ENCODE measurements at places on chromosomes 1 and 21.

GRCh38 chr21:41837756-41838297 is 41.3 kb downstream of the PRDM15 start:
- DNase-seq, result no peak

DNA sequence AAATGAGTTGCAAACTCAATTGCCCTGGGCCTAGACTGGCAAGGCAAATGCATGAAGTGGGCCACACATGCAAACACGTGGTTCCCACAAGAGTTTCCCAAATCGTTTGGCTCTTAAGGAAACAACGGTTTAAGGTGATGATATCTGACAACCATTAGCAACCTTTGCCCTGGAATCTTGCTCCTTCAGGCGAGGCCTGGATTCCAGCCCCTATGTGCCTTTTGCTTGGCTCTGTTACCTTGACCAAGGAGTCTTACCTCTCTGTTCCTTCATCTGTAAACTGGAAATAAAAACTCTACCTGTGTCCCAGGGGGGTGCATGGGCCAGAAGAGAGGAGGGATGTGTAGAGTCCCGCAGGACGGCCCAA is 72.1 kb upstream of the CASZ1 start:
- no peak for DNase-seq

DNA sequence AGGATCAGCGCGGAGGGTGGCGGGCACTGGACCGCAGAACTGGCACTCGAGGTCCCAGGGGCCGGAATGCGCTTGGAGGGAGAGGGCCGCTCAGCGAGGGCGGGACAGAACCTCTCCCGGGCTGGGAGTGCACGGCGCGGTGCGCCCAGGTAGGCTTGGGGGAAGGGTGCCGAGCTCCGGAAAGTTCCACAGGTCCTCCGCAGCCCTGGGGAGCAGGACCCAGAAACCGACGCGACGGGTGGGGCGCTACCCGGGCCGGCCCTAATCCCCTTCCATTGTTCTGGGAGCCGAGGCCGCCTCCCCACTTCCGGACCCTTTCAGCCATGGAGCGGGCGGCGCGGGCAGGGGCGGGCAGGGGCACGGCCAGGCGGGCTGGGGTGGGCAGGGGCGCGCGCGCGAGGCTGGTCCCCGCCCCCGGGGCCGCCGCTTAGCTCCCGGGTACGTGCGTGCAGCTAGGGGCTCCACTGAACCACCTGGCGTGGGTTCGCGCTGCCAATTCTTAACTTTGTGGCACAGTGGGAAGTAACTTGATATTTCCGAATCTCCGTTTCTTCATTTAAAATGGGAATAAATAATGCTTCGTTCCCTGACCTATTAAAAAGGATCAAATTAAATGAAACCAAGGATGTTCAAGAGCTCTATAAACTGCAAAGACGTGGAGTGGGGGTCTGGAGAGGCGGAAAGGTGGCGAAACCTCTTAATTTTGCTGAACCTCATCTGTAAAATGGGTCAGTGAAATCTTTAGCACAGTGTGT is 20.7 kb downstream of the LGR6 start:
- DNase-seq, result no peak

DNA sequence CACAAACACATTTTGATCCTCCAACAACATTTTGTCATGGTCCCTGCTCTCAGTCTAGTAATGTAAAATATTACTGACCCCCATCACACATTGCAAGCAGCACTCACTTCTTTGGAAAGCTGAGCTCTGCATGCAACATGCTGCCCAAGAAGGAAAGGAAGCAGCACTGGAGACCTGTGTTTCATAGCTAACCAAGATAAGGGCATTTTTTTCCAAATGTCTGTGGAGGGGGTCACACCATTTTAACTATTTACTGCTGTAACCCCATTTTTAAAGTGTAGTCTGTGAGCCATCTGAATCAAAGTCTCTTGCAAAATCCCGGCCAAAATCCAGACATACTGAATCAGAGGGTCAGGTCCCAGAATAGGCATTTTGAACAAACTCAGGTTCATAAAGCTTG is 4.5 kb upstream of the RASSF5 start:
- DNase-seq, result no peak

DNA sequence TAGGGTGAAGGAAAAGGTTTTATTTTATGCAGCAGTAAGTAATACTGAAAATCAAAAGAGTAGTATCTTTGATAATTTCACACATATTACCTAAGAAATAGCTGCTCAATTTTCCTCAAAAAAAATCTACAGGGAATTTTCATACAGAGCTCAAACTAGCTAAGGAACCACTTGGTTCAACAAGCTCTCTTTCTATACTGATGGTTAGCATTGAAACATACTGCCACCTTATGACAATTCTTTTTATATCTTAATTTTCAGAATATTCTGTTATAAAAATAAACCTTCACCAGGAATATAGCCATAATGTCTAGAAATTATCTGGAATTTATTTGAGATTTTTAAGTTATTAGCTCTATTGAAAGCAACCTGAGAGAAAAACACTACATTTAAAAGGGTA is 142.1 kb downstream of the DPYD start:
- DNase-seq, result no peak

DNA sequence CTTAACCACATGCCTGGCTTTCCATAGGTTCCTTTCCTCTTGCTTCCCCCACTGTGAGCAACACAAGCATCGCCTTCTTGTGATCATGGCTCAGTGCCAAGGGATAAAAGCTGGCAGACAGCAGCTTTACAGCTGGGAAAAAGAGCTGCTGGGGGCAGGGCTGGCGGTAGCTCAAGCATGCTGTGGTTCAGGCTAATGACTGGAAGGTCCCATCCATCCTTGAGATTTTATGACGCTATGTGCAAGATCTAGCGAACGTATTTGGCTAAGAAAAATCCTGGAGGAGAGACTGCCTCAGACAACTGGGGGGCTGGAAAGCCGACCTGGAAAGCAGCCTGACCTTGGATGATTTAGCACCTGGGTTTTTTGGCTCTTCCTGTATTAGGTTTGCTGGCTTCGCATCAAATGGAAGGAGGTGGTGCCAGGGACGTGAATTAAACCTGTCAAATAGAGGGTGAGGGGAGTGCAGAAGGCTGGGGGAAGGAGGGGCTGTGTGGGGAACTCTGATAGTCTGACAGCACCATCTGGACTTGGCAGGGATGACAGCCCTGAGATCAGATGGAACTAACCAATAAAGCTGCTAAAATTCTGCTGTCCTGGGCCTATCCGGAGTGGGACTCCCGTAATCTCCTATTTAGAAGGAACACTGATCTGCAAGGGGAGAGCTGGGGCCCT is 34.8 kb downstream of the ZMYND12 start:
- no peak for DNase-seq

DNA sequence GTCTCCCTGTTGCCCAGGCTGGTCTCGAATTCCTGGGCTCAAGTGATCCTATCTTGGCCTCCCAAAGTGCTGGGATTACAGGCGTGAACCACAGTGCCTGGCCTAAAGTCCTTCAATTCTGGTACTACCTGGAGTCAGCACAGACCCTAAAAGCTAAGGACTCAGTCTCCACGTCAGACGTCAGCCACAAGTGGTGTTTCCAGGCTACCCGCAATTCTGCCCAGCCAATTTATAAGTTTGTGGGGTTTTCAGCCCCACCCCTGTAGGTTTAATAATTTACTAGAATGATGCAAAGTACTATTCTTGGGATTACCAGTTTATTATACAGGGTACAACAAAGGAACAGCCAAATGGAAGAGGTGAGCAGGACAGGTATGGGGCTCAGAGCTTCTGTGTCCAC is 10.6 kb upstream of the DIP2A start:
- DNase-seq, result no peak

DNA sequence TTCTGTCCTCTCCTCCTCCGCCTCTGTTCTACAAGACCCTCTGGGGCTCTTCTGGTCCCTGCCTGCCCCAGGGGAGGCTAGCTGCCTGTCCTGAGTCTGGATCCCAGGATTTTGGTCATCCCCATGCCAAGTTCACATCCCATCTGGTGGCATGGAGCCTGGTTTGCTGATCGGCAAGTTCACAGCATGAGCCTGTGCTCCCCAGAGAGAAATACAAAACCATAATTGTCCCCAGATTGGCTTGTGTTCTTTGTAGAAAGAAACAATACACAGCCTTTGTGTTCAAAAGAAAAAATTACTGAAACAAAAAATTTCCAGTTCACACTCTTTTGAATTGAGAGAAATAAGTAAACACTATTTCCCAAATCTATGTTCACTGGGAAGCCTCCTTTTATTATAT is 149.4 kb upstream of the ZC3H12A start:
- DNase-seq, result no peak

GRCh38 chr1:30750731-30751291 is 6.8 kb downstream of the LAPTM5 start:
- no peak for DNase-seq

DNA sequence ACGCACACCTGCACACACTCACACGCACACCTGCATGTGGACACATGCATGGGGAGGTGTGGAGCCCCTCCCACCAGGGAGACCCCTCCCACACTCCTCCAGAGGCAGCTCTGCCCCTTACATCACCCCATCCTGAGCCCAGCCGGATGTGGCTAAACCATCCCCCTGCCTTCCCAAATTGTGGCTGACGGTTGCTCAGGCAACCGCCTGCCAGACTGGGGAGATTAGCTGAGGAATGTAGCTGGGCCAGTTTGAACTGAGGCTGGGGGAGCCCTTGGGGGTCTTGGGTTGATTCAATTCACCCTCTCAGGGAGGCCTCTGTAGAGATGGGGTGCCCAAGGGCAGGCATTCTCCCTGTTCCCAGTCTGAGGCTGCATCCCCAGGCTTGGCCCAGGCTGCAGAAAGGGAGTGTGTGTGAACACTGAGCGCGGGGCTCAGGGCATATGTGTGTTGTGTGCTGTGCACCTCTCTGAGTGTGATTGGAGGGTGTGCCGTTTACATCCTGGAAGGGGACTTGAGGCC is 12.9 kb downstream of the PTPRU start:
- no peak for DNase-seq

- no peak for DNase-seq
These were observed 83.1 kb upstream of the ERRFI1 start for GRCh38 chr1:8109216-8109615.

DNA sequence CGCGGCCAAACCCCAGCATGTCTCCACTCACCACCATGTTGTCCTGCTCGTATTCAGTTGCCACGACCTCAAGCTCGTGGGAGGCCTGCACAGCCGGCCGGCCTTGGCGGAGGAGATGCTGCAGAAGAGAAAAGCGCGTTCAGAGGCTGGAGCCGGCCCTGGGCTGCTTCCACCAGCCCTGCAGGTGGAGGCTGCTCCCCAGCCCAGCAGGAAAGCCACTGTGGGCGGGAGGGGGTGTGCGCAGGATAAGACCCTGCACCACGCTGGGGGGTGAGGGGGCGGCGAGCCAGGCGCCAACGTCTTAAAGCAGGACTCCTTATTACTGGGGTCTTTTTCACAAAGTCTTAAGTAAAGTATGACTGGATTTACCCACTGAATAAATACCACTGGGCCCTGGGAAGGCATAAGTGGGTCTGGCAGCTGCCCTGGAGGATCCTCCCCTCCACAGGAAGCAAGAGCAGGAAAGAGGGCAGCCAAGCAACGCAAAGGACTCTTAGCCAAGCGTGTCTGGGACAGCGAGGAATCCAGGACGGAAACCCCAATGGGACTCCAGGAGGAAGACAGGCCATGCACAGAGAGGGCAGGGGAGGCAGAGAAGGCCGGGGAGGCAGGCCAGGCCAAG is 104.8 kb downstream of the NPHP4 start:
- no peak for DNase-seq

DNA sequence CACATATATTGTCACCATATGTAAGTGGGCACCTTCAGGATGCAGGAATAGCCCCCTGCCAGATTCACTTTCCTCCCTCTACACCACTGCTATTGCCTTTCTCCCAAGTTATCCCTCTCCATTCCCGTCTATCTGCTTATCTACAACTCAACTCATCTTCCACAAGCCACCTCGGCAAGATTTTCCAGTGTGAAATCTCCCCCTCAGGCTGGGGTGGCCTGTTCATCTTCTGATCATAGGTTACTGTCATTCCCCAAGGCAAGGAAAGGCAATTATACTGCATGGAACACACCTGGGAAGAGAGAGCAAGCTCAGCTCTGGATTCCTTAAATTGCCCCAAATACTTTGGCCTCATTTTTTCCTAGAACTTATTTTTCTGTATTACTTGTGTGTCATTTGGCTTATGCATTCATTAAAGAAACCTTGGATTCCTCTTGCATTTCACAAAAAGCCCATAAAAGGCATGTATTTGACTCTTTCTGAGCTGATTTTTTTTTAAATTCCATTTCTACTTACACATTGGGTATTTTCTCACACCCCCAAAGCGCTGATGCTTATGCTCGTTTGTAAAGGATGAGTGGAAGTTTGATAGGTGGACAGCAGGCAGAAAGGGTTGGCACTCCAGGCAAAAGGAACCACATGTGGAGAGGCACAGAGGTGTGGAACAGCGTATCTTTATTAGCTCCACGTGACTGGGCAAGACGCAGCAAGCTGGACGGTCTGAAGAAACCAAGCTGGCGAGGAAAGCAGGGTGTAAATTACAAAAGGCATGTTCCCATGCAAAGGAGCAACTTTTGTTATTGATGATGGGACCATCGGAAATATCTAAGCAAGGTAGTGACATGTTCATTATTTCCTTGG is 169.7 kb upstream of the RAB4A start:
- no peak for DNase-seq

GRCh38 chr1:220775240-220775853 is 11.4 kb upstream of the MTARC1 start:
- no peak for DNase-seq

GRCh38 chr1:25040122-25040685 is 110.1 kb upstream of the RUNX3 start:
- DNase-seq, result no peak

- DNase-seq, result no peak
These were observed 184.5 kb upstream of the KAZN start for GRCh38 chr1:14413819-14414490.

- DNase-seq, result no peak
These were observed 15.0 kb upstream of the LEMD1 start for GRCh38 chr1:205436776-205437410.

GRCh38 chr1:181296180-181296579 is 187.1 kb upstream of the CACNA1E start:
- no peak for DNase-seq

GRCh38 chr1:87106867-87107266 is 192.4 kb downstream of the HS2ST1 start:
- DNase-seq, result no peak

- no peak for DNase-seq
These were observed 67.6 kb upstream of the GUCA2B start for GRCh38 chr1:42085596-42085995.

- DNase-seq, result no peak
These were observed 74.3 kb upstream of the FAM3B start for GRCh38 chr21:41242238-41242829.

DNA sequence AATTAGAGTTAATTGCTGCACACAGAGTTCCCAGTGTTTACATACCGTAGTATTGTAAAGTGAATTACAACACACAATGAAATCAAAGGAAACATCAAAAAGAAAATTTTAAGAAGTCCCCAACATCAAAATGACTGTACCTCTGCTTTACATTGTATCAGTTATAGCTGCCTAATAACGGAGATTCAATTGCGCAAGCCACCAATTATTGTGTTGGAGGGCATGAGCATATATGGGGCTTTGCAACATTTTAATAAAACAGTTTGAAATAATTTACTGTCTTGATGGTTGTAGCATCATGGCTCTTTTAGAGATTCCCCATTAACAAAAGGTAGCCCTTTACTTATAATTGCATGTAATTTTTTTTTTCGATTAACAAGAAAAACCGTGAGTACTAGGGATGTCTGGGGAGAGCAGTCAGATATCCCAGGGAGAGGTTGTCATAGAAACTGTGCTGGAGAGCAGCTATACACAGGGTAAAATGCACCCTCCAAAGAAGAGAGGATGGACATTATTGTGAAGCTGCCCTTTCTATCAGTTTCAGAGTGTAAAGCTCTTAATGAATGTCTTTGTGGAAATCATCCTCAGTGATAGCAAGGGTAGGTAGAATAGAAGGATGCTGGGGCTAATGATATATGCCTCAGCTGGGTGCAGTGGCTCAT is 55.9 kb upstream of the BTG3 start:
- DNase-seq, result no peak
